ENCODE measurements at places on chromosomes 12 and 14.

GRCh38 chr14:85319998-85320630 is 209.8 kb upstream of the FLRT2 start:
- no peaks in the 10 kb centered on the region for H3K36me3 ChIP-seq
- DNase-seq: no peak
- H3K4me1 ChIP-seq: no peaks in the 10 kb centered on the region
- no peaks in the 10 kb centered on the region for H3K27me3 ChIP-seq

DNA sequence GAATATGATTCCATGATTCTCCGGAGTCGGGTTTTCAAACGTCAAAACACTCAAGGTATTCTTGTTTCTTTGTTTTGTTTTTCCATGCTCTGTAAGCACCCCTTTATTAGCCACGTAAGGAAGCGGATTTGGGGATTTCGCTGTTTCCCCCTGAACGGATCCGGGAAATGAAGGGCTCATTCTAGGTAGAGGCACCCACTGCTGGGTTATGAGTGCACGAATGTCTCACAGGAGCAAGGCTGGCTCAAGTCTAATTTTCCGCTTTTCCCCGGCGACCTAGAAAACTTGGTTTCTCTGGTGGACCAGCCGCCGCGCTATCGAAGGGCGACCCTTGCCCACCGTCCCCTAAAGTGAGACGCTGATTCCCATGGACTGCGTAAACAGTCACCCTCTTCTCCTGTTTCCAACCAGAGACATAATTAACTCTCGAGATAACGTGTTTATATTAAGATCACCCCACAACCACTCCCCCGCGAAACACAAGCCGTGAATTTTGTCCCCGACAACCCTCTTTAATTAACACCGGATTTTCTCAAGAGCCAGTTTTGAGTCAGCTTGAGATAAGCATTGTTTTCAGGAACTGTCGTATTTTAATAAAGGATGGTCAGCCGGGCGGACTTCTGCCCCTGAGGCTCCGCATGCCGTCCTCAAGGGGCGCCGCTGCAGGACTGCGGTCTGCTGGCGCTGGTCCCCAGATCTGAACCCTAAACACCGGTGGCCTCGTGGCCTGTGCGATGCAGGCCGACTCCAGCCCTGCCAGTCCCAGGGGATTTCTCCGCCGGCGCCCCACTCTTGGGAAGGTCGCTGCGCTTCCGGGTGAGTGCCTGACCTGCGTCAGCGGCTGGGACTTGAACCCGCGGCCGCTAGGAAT is 515 bp upstream of the ABCC9 start:
- no peak overlapping the region for H3K4me3 ChIP-seq
- DNase-seq: no peak
- H3K4me1 ChIP-seq: peaks cover 14% of the 10 kb centered on the region
- peaks cover 13% of the 10 kb centered on the region for H3K27me3 ChIP-seq
- H3K36me3 ChIP-seq: no peaks in the 10 kb centered on the region
- no peak overlapping the region for H3K27ac ChIP-seq

- H3K27me3 ChIP-seq: no peaks in the 10 kb centered on the region
- H3K27ac ChIP-seq: no peak overlapping the region
- H3K4me1 ChIP-seq: peaks cover 27% of the 10 kb centered on the region
- DNase-seq: no peak
- H3K36me3 ChIP-seq: no peaks in the 10 kb centered on the region
- no peak overlapping the region for H3K4me3 ChIP-seq
These were observed 198.2 kb upstream of the PLEKHG7 start for GRCh38 chr12:92504594-92504981.

DNA sequence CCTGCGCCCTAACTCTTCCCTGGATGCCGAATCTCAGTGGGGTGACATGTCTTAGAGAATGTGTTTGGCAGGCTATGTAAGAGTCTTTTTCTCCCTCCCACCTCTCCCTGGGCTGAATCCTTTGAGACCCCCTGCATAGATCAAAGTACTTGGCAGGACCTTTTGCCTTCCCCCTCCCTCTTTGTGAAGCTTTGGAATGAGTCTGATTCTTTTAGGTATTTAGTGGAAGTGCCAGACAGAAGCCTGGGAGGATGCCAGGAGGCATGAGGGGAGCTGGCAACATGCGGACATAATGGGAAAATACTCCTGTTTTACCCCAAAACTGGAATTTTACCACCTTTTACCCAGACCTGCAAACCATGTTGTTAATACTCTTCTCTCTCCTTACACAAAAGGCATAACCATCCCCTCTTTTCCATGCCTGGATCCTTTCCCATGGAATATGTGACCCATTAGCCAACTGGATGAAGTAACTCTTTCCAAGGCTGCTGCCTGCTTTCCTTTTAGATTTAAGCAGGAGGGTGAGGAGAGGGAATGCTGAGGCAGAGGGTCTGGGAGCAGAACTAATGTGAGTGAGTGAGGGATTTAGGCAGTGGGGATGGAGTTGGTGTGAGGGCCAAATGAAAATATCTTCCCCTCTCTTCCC is 41.7 kb downstream of the TTLL5 start:
- no peak overlapping the region for H3K27ac ChIP-seq
- DNase-seq: no peak
- no peaks in the 10 kb centered on the region for H3K27me3 ChIP-seq
- peaks cover 9% of the 10 kb centered on the region for H3K36me3 ChIP-seq

GRCh38 chr12:96501133-96501761 is 11.9 kb downstream of the CFAP54 start:
- DNase-seq: peak; percentile 37
- H3K27me3 ChIP-seq: no peaks in the 10 kb centered on the region
- H3K4me1 ChIP-seq: peaks cover 30% of the 10 kb centered on the region
- H3K4me3 ChIP-seq: peak overlapping the region; percentile 3

DNA sequence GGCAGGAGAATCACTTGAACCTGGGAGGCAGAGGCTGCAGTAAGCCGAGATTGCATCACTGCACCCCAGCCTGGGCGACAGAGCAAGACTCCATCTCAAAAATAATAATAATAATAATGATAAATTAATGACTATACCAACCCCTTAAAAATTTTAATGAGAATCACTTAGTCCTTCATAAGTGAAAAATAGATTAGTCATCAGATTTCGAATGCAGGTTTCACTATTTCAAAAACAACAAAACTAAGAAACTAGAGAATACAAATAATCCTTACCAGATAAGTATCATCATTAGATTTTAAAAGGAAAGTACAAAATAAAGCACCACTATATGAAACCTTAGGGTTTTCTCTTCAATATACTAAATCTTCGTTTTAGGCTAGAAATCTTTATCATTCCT is 62.3 kb downstream of the CEP83 start:
- no peaks in the 10 kb centered on the region for H3K27me3 ChIP-seq
- no peaks in the 10 kb centered on the region for H3K36me3 ChIP-seq
- no peaks in the 10 kb centered on the region for H3K4me1 ChIP-seq
- no peak overlapping the region for H3K27ac ChIP-seq
- DNase-seq: no peak

- no peak for DNase-seq
- H3K27me3 ChIP-seq: no peaks in the 10 kb centered on the region
- no peaks in the 10 kb centered on the region for H3K36me3 ChIP-seq
- H3K4me3 ChIP-seq: no peak overlapping the region
- H3K4me1 ChIP-seq: no peaks in the 10 kb centered on the region
- no peak overlapping the region for H3K27ac ChIP-seq
These were observed 116.3 kb upstream of the VASH1 start for GRCh38 chr14:76644855-76645518.

Data from CD8-positive, alpha-beta memory T cell (primary cell).